ENCODE measurements at places on chromosomes 2 and 18.

DNA sequence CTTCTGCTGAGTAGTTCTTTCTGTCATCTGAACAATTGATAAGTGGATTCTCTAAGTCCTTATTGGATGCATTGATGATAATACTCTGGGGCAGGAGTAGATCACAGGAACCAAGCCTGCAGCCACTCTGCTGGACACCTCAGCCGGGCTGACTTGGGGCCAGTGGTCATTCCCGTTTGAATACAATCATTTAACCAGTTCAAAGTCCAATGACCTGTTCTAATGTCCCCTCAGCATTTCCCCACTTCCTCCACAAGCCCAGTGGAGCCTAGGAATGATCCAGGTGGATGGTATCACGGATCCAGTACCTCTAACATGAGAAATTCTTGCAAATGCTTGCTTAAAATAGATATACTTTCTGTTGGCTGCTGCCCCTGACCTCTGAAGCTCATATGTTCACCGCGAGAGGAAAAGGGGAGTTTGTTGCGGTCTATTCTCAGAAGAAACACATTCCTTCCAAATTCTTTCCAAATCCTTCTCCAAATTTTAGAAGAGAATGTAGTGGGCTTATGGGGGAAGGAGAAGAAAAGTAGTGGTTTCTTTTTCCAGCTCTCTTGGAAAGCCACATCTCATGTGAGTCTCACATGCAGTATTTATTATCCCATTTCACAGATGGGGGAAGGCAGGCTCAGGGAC, 170.9 kb downstream of the INHBB start:
- DNase-seq, result no peak

DNA sequence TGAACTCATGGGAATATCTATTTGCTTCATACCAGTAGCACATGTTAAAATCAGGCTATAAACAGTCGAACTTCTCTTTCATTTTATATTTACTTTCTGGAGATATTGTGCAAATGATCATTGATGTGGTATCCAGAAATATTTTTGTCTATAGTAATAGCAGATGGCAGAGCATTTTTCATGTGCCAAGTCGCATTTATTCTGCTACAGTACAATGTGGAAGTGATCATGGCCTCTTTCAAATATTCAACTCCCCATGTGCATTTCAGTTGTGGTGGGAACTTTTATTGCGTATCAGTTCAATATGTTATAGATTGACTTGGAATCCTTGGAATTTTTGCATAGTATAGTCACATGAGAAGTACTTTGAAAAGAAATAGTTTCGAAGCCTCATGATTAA, 57.4 kb downstream of the RHBDD1 start:
- no peak for DNase-seq

DNA sequence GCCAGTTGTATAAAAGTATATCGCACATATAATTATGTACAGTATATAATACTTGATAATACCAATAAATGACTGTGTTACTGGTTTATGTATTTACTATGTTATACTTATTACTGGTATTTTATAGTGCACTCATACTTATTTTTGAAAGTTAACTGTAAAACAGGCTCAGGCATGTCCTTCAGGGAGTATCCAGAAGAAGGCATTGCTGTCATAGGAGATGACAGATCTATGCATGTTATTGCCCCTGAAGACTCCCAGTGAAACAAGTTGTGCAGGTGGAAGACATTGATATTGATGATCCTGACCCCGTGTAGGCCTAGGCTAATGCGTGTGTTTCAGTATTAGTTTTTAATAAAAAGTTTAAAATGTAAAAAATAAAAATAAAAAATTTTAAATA, 20.3 kb upstream of the ASXL3 start:
- DNase-seq, result no peak

GRCh38 chr2:127228102-127228501, 8.0 kb upstream of the CYP27C1 start:
- DNase-seq, result no peak

GRCh38 chr2:39443009-39443408, 5.9 kb upstream of the MAP4K3 start:
- DNase-seq, result no peak

DNA sequence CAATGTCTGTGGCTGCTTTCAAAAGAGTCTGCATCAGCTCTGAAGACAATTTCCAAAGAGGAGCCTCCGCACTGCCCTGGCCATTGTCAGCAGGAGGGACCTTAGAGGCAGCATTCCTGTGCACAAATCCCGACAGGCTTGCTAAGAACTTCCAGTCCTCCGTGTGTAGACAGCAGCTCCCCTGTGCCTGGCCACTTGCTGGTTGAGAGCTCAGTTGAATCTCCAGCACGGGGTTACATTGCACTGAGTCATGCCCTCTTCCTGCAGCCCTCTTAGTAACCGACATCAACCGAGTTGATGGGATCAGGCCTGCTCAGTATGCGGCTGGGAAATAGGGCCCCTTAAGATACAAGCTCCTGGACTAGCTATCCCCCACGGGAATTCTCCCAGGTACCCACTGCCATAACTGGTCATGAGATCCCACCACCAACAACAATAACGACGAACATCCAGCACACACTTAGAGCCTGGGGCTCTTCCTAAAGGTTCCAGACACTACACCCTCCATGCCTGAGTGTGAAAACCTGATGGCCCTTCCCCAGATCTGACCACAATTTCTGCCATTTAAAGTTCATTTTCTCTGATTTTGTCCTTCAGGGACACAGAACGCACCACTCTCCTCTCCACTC, 12.0 kb downstream of the ATP6V1B1 start:
- DNase-seq, result peak; percentile 19

DNA sequence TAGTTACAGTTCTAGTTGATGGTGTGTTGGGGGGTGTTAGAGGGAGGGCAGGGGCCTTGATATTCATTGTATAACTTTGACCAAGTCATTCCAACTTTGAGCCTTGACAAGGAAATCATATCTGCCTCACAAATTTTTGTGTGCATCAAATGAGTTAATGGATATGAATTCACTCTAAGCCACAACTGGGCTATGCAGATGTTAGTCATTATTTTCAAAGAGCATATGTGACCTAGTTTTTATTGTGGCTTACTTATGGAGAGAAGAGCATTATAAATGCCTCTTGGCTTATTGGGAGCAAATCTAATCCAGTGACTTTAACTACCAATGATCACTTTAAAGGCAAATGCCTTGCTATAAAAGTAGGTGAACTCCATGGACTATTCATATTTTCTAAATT, 250.2 kb downstream of the LPIN1 start:
- no peak for DNase-seq

DNA sequence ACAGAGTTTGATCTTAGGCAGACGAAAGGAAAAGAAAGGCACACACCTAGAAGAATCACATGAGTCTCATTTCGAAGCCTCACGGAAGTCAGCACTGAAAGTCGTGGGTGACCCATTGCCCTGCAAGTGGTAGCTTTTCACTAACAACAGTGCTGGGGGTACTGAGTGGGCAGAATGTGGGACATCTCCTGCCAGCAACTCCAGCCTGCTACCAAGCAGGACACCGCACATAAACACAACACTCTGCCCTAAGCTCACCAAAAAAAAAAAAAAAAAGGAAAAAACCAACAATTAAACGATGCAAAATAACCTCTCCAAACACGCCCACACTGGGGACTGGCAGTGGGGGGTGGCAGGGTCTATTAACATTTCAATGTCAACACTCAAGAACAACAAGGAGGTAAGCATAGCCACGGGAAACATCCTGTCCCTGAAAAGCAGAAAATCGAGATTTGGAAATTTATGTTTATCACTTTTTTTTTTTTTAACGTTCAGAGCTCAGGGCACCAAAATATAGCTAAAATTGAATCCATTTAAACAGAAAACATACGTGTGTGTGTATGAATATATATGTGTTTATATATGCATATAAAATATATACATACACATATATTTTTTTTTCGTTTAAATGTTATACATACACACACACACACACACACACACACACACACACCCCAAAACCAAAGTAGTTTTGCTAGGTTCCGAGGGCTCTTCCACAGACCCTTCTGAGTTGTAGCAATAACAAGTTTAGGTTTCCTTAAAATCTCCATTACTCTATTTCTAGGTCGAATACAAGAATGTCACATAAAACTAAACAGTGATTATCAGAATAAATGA, 2.2 kb downstream of the INO80D start:
- no peak for DNase-seq

DNA sequence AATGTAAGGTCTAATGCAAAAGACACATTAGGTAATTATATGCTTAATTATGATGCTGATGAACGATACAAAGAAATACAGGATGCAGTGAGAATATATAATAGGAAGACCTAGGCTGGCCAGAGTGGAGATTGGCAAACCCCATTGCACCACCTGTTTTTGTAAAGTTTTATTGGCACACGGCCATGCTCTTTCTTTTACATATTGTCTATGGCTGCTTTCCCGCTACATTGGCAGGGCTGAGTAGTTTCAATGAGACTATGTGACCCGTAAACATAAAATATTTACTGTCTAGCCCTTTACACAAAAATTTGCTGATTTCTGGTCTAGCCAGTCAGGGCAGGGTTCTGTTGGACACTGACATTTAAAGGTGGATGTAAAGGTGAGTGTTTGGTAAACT, 5.4 kb downstream of the SEC11C start:
- no peak for DNase-seq

DNA sequence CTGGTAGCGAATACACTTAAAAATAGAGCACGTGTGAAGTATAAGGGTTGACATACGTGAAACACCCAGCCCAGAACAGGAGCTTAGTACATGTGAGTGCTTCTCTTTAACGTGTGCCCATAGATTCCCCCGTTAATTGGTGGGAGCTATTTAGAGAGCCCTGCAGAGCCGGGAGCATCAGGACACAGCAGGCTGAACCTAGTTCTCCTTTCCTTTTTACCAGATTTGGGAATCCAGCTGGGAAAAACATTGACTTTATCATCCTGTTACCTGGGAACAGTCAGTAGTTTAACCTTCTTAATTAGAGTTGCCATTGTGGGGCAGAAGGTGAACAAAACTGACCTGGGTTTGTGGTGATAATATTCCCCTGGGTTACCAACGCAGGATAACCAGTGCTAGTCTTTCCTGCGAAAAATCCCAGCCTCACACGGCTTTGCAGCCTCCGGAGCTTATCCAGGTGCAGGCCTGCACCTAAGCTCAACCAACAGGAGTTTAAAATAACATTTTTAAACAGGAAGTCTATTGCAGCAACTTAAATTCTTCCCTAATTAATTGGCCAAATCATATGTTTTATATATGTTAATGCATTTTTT, 78.1 kb upstream of the SPTBN1 start:
- DNase-seq, result no peak

DNA sequence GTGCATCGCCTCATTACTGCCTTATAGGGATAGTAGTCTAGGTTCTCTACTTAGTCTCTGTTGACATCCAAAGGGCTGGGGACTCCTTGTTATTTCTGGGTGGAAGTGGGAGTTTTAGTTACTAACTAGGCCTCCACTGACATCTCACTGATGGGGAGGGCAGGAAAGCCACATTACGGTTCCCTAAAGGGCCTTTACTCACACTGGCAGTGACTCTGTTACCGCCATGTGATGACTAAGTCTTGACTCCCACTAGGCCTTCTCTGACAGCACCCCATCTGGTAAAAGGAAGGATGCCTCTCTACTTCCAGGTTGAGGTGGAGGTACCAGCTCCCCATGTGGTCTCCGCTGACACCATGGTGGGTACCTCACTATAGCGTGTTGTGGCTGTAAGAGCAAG, 14.0 kb upstream of the BCL2L11 start:
- no peak for DNase-seq

GRCh38 chr2:238940806-238941205, 92.9 kb downstream of the TWIST2 start:
- DNase-seq, result no peak

GRCh38 chr2:232235716-232236115, 142.8 kb upstream of the ALPP start:
- DNase-seq, result no peak

GRCh38 chr18:53952700-53953099, 271.8 kb downstream of the MBD2 start:
- DNase-seq, result no peak

DNA sequence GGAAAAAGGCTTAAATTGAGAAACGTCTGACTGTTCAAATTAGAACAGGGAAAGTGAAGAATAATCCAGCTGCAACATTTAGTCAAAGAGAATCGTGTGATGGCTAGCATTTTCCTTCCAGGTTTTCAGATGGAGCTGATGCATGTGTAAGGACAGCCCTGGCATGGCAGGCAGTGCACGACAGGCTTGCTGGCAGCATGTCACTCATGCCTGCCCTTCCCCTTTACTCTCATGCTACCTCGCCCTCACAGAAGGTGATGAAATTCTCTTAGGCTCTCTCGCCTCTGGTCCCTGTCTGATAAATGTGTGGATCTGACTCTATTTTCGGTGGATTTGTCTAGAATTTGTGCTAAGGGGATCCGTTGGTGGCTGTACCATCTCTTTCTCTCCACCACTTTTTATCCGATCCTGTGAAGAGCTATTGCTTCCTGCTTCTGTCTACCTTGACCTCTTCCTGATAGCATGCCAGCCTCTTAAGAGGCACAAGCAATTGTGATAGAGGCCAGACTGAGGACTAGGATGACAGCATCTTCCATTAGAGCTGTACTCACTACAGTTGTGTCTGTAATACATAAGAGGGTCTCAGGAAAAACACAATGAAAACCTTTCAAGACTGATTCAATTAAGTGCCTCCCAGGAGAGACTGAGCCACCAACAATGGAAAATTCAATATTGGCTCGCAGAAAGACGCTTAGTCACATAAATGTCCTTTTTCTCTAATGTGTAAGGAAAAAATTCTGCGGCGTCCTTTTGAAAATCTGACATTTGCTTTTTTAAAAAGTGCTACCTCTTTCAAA, 65.6 kb upstream of the NOSTRIN start:
- DNase-seq, result no peak

- DNase-seq, result no peak
Observed at GRCh38 chr2:178211460-178211859, 17.1 kb downstream of the OSBPL6 start.

- DNase-seq, result no peak
Observed at GRCh38 chr2:116023026-116023425, 1580.6 kb downstream of the DPP10 start.

- DNase-seq, result no peak
Observed at GRCh38 chr2:226267516-226268289, 531.9 kb downstream of the IRS1 start.

GRCh38 chr2:189681903-189682302, 7.4 kb downstream of the ANKAR start:
- no peak for DNase-seq

DNA sequence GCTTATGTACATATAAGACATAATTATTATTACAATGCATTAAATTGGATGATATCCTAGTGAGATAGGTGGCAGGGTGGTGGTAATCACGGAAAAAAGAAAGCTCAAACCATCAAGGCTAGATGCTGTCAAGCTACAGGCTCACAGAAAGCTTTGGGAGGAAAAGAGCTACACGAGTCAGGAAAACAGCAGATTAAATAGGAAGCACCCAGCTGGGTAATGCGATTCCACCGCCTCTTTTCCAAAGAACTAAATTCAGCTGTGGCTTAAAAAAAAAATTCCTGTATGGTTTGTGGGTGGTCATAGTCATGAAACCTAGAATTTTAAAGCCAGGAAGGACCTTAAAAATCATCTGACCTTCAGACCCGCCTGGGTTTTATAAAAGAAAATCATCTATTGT, 23.7 kb upstream of the PTPN4 start:
- DNase-seq, result no peak

DNA sequence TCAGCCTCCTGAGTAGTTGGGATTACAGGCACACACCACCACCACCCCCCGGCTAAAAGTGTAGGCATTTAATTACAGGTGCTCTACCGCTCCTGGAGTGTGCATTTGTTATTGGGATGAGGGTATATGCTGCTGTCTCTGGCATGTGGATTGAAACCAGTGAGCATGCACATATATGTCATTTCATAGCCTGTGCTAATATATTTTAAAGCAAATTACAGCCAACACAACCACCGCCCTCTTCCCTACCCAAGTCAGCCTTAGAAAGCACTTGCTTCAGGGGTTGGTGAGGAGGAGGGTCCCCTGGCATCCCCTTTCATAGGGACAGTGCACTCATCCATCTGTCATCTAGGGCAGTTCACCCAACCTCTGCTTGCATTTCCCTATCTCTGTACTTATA, 10.5 kb upstream of the TBC1D8 start:
- no peak for DNase-seq
